Common myeloid progenitor, CD34-positive (primary cell): ENCODE measurements at places on chromosomes 12 and 14.

- DNase-seq, result no peak
Measured at GRCh38 chr12:12212769-12213168, 54.1 kb downstream of the LRP6 start.

DNA sequence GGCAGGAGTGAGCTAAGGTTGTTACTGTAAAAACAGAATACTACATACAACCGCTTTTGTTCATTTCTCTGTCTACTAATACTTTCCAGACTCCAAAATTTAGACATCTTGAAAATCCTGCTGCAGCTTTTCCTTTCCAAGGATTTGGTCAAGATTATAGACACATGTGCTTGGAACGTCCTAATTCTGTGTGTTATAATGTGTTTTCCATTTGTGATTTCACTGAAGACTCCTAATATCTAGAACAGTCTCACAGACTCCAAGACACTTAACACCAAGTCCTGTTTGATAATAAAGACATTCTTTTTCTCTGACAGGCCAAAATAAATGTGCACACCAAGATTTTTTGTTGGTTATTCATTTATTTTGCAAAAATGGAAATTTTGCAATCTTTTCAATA is 41.8 kb upstream of the TMTC2 start:
- DNase-seq, result no peak

DNA sequence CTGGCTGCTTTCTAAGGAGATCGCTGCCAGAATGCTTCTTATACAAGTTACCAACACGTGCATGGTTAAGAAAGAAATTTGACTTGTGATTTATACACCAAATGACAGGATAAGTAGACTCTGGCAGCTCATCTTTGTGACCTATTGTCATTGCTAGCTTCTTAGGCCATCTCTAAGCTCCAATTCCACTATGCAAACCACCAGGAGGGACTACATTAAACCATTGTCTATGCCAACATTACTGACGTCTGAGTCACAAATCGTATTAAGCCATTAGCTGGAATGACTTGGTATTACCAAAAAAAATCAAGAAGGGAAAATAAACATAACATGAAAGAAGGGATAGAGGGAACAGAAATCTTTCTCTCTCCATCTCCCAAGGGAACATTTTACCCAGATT is 15.8 kb upstream of the VPS33A start:
- no peak for DNase-seq

DNA sequence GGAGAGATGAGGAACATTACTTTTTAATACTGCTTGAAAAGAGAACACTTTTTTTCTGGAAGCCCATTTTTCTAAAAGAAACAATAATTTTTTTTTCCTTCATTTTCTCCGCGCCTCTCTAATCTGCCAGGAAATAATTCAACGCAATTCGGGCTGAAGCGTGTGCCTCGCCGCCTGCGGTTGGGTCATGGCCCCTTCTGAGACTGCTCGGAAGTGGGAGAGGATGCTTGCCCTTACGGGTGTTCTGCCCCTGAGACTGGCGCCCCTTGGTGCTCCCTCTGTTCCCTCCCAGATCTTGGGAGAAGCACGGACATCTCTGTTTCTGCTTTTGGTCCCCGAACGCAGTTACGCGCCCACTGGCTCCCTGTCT is 332 bp upstream of the TBC1D30 start:
- no peak for DNase-seq

DNA sequence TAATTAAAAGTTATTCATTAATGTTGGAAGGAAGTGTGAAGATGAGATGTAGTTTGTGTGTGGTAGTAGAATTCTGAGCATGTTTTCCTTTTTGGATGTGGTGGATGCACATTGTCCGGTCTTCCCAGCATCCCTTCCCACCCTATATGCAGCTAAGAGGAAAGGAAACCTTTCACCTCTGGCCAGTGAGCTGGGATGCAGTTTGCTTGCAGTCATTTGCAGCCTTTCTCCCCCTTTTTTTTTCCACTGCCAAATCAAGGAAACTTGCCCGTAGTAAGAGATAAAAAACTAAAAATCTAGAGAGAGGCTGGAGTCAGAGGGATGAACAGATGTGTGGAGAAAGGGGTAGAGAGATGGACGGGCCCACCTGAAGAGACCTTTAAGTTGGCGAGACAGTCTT is 72.5 kb upstream of the SLC38A2 start:
- DNase-seq, result no peak

- peak; percentile 82 for DNase-seq
Measured at GRCh38 chr12:52741375-52742195, 35.6 kb downstream of the KRT76 start.

- DNase-seq, result no peak
Measured at GRCh38 chr14:72479461-72479931, 414.4 kb downstream of the DPF3 start.

GRCh38 chr12:288687-289086 is 26.1 kb upstream of the SLC6A13 start:
- DNase-seq, result no peak

- DNase-seq, result peak; percentile 95
Measured at GRCh38 chr12:103455020-103455763, 40.6 kb downstream of the C12orf42 start.

DNA sequence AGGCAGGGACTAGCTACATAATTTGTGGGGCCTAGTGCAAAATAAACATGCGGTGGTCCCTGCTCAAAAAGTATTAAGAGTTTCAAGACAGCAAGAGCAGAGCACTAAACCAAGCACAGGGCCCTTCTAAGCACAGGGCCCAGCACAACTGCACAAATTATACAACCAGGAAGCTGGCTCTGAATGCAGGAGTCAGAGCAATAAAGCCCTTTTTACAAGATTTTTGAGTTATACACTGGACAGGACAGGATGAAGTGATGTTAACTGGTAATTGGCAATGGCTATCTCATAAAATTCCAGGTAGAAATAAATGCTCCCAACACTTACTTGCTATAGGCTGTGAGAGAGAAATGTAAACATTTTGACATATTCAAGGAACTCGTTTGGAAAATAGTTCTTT is 86.2 kb upstream of the GPHB5 start:
- no peak for DNase-seq

DNA sequence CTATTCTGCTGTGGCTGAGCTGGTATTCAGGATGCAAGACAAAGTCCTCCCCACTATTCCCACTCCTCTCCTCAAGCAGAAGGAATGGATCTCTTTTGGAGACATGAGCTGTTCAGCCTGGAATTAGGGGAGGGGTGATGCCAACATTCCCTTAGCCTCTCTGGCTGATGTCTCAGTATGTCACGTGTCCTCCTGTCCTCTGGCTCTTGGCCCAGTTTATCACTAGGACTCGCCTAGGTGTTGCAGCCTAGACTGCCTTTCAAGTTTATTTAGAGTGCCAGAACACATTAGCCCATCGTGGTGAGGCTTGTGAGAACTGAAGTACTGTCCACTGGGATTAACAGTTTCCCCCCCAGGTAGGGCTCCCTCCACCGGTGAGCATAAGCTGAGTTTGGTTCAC is 239.9 kb upstream of the MIS18BP1 start:
- DNase-seq, result no peak

GRCh38 chr12:32025906-32026305 is 66.7 kb downstream of the RESF1 start:
- peak; percentile 36 for DNase-seq

DNA sequence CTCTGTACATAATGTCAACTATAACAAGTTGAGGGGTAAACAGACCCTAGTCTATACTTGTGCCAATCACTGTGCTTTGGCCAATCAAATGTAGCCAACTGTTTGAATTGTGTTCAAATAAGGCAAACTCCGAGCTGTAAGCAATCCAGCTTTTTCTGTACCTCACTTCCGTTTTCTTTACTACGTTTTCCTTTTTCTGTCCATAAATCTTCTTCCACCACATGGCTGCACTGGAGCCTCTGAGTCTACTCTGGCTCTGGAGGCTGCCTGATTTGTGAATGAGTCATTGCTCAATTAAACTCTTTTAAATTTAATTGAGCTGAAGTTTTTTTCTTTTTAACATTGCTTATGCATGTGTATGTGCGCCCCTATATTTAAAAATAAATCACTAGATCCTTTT is 29.7 kb downstream of the CLEC1A start:
- peak; percentile 96 for DNase-seq
